Left cardiac atrium (tissue), 4 donors: ENCODE measurements at places on chromosomes 16 and 17.

GRCh38 chr17:6786618-6787017 is 10.6 kb downstream of the FBXO39 start:
- DNase-seq, result no peak

- DNase-seq, result no peak
Measured at GRCh38 chr16:66970775-66971720, 10.0 kb downstream of the CES3 start.

DNA sequence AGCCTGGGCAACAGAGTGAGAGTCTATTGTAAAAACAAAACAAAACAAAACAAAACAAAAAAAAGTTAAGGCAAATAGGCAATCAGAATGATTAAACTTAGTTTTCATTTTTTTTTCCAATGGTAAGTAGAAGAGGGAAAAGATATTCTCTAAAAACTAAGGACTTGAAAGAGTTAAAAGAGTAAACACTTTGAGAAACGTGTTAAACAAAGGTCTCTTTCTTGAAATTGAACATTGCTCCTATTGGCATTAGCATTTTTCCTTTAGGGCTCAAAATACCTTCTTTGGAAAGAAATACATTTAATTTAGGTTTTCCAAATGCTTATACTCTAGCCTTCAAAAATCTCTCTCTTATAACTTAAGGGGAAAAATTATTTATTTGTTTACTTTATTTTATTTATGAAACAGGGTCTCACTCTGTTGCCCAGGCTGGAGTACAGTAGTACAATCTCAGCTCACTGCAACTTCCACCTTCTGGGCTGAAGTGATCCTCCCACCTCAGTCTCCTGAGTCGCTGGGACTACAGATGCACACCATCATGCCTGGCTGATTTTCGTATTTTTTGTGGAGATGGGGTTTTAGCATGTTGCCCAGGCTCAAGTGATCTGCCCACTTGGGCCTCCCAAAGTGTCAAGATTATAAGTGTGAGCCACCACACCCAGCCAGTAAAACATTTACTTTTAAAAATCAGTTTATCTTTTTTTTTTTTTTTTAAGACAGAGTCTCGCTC is 44.7 kb upstream of the VPS4A start:
- no peak for DNase-seq

DNA sequence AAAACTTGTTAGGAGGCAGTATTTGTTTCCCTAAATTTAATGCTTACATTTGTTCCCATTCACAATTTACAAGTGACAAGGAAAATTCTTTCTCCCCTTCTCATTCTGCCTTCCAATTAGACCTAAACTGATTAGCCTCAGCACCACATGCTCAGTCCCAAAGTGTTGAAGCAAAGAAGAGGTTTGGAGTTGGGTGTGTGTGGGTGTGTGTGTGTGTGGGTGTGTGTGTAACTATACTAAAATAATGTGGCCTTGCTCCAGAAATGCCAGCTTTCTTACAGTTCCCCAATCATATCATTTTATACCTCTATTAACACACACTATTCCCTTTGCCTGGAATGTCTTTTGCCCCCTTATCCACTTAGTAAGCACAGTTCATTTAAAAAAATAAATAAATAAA is 6.9 kb upstream of the UTP6 start:
- no peak for DNase-seq

- DNase-seq, result no peak
Measured at GRCh38 chr16:90048737-90049330, 28.3 kb downstream of the PRDM7 start.

DNA sequence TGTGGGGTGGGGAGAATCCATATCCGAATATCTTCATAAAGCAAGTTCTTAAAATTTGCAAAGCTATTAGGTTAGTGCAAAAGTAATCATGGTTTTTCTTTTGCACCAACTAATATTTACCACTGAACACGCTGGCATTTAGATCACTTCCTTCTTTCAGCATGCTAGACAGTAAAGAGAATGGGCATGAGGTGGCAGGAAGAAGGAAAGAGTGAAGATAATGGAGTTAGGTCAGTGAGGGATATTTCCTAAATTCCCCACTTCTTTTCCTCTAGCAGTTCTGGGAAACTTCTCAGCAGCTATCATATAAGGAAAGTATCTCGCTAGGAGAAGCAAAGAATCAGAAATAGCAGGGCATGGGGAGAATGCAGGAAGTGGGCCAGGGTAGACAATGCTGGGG is 39.0 kb downstream of the SLC6A4 start:
- no peak for DNase-seq
